ENCODE measurements at places on chromosomes 1 and 21.

- no peak for DNase-seq
These were observed 31.3 kb upstream of the ANGPTL7 start for GRCh38 chr1:11157867-11158266.

GRCh38 chr1:79006564-79006963, at the start of gene ADGRL4:
ADGRL4 (minus strand) TSS chr1:79006730; CDS start chr1:79006654, 76 bp downstream.
- DNase-seq = no peak

- DNase-seq = peak; percentile 54
These were observed 120.7 kb upstream of the KRTAP19-8 start for GRCh38 chr21:31158789-31159581.

GRCh38 chr1:18110968-18111367, 3.4 kb downstream of the IGSF21 start:
- DNase-seq = no peak

DNA sequence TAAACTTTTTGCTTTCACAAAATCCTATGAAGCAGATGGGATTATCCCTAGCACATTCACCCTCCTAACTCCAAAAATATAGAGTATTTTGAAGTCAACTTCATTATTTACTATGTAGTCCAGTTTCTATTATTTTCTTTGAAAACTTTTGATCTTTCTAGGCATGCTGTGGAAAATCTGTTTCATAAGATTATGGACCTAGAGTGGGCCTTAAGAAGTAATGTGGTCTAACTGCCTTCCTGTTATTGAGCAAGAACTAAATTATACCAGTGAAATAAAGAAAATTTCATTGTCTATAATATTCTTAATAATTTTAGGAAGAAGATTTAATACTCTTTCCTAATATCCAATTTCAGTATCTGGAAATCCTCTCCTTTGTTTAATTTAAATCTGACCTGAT, 58.1 kb downstream of the PRKACB start:
- no peak for DNase-seq

GRCh38 chr1:186059311-186059710, 315.7 kb downstream of the TPR start:
- no peak for DNase-seq

- DNase-seq = no peak
These were observed 969.9 kb downstream of the TTLL7 start for GRCh38 chr1:83029050-83029449.

DNA sequence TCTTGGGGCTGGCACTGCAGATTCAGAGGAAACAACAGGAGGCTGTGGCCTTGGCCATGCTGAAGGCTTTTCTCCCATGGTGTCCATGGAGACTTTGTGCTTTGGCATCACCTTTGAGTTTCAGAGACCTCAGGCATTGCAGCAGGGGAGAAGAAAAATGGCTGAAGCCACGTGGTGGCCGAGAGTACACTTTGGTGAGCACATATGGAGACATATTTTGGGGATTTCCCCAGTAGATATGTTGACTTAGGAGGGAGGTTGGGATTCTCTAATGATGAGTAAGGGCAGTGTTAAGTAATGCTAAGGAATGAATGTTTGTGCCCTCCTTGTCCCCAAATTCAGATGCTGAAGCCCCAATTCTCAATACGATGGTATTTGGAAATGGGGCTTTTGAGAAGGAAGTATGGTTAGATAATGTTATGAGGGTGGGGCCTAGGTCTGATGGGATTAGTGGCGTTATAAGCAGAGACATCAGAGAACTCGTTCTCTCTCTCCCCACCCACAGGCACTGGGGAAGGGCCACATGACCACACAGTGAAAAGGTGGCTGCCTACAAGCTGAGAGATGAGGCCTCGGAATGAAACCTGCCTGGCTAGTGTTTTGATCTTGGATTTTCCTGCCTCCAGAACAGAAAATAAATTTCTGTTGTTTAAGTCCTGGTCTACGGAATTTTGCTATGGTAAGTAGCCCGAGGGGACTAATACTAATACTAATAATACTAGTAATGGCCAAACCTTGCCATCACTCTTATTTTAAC, 98.6 kb downstream of the TBX19 start:
- no peak for DNase-seq

GRCh38 chr1:103461161-103462105, 64.1 kb upstream of the RNPC3 start:
- DNase-seq = peak; percentile 6

DNA sequence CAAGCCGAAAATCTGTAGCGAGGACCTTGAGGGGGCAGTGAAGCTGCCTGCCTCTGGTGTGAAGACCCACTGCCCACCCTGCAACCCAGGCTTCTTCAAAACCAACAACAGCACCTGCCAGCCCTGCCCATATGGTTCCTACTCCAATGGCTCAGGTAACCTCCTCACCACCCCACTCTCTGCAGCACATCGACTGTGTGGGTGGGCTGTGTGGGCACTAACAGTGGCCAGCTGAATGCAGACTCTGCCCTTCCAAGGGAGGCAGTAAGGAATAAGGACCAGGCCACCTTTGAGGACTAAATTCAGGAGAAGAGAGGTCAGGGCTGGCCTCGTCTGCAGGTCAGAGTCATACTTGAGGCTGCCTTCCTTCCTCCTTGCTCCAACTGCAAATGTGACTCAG, 25.5 kb upstream of the SARS1 start:
- no peak for DNase-seq

GRCh38 chr1:23742670-23743286, 493 bp upstream of the ELOA start:
- no peak for DNase-seq

DNA sequence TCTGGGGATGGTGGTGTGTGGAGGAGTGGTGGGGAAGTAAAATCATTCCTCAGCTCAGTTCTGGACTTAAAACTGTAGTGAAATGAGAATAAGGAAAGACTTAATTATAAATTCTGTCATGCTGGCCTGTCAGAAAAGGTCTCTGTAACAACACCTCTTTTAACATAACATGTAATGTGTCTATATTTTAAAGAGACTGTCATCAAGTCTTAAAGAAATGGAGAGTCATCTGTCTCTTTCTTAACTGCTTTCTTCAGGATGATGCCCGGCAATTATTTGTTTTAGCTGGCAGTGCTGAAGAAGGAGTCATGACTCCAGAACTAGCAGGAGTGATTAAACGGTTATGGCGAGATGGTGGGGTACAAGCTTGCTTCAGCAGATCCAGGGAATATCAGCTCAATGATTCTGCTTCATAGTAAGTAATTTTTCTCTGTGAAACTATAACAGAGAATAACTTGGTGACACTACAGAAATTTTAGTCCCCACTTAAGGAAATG, 30.6 kb downstream of the GNAI3 start:
- no peak for DNase-seq

DNA sequence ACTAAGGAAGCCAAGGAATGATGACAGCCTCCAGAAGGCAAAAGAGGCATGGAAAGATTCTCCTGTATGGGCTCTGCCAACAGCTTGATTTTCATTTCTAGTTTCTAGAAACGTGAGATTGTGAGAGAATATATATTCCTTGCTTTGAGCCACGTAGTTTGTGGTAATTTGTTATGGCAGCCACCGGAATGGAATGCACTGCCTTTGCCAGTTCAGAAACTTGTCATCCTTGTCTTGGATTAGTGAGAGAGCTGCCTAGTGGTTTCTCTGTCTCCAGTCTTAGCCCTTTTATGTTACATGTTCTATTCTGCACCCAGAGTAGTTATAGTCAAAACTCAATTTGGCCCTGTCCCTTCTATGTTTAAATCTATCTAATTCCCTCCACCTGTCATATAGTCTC, 216.0 kb upstream of the PTGFR start:
- no peak for DNase-seq

DNA sequence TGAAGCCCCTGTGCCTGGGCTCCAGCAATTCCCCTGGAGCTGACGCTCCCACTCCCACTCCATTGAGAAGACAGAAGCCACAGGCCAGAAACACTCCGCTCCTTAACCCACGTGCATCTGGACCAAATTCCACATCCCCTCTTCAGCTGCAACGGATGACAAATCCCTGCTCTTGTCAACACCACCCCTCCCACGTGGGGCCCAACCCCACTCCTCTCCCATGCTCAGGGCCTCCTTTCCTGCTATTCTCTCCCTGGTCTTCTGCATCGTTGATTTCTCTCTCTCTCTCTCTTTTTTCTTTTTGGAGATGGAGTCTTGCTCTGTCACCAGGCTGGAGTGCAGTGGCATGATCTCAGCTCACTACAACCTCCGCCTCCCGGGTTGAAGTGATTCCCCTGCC, 18.3 kb downstream of the CA6 start:
- DNase-seq = no peak

- DNase-seq = peak; percentile 75
These were observed 21.4 kb downstream of the SLC2A1 start for GRCh38 chr1:42937141-42937696.

DNA sequence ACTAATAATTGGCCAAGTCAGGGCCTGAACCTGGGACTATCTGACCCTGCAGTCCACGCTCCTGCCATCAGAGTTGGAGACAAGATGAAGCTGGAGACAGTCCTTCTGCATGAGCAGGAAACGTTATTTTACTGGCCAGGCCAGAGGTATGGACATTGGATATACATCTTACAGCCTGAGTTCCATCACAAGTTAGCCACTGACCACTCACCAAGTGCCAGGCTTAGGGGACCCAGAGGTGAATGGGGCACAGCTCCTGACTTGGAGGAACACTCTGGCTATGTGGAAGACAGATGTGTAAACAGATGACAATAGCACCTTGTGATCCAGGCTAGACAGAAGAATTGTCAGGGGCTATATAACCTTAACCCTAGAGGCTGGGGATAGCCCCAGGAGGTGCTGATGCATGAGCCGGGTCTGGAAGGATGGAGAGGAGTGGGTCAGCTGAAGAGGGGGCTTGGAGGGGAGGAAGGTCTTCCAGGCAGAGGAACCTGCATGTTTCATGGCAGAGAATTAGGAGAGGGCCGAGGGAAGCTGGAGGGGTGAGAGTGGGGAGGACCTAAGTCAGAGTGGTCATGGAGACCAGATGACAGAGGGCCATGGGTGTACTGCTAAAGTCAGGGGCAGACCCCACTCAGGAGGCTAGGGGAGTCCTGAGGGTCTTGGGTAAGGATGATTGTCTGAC, 52.5 kb upstream of the DMRTB1 start:
- DNase-seq = no peak

DNA sequence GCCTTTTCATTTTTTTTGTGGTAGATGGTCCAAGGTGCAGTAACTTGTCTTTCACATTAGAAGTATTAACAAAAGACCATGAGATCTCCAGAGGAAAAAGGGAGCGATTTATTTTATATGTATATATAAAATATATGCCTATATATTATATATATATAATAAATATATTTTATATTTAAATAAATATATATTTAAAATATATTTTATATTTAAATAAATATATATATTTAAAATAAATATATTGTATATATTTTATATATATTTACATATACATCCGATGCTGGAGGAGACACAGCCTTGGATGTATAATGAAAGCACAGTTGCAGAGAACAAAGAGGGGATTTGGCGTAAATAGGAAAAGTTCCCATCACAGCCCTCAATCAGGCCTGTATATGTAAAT, 182.1 kb downstream of the KCNK2 start:
- no peak for DNase-seq

GRCh38 chr1:84936116-84936810, 43.3 kb upstream of the LPAR3 start:
- peak; percentile 68 for DNase-seq

GRCh38 chr1:196425513-196425912, 182.7 kb downstream of the KCNT2 start:
- no peak for DNase-seq

- no peak for DNase-seq
These were observed 1.3 kb downstream of the TOR1AIP2 start for GRCh38 chr1:179876300-179876715.

DNA sequence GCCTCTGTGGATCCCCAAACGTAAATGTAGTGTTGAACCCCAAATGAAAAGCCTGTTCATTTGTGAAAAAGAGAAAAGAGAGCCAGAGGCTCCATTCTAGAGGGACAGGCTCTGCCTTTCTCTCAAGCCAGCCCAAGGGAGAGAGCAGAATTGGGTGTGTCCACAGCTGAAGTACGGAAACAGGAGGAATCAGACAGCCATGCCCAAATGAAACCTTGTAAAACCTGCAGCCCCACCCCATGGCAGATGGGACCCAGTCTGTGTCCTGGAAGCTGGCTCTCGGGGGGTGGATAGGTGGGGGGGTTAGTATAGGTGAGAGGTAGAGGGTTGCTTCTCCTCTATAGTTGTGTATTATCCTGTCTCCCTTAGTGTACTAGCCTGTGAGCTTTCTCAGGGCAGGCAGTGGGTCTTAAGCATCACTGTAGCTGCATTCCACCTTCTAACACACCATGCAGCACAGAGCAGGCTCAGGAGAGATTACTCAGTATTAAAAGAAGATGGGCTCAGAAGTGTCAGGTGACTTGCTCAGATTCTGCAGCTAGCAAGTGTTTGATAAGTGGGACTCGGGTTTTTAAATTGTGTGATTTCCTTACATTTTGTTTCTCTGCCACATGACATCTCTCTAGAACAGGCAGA, 67.4 kb upstream of the SIPA1L2 start:
- DNase-seq = no peak

GRCh38 chr1:91683598-91683951, 182.9 kb downstream of the CDC7 start:
- DNase-seq = no peak

GRCh38 chr1:159783724-159784123, 3.0 kb downstream of the DUSP23 start:
- no peak for DNase-seq

DNA sequence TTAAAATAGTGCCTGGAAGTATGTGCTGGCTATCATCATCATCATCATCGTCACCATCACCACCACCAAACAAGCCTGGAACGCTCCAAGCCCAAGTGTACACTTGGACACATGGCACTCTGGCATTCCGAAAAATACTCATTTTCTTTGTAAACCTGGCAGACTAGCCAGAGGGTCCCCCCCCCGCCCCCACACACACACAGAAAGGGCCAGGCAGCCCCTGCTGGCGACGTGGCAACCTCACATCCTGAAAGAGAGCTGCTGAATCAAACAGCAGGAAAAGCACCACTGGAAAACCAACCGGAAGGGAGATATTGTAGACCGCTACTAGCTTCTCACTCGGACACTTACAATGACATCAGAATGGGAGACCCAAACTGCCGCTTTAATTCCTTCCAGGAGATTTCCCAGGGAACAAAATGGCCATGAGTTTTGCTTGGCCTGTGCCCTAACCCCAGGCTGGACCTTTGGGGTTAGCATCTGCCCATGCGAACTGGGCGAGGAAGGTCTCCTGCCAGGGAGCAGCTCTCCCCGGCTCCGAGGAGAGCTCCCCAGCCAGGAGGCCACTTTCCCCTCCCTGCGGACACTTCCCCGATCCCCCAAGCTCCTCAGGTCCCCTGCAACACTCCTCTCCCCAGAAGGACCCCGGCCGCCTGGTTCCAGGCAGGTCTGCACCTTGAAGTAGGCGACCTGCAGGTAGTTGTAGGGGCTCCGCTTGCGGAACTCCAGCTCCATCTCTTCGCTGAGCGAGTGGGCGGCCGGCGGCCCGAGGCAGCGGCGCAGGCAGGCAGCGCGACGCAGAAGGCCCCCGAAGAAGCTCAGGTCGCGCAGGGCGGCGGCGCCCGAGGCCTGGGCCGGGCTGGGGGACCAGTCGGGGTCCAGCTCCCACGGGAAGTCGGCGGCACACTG, 742 bp downstream of the P3H1 start:
- DNase-seq = peak; percentile 33

DNA sequence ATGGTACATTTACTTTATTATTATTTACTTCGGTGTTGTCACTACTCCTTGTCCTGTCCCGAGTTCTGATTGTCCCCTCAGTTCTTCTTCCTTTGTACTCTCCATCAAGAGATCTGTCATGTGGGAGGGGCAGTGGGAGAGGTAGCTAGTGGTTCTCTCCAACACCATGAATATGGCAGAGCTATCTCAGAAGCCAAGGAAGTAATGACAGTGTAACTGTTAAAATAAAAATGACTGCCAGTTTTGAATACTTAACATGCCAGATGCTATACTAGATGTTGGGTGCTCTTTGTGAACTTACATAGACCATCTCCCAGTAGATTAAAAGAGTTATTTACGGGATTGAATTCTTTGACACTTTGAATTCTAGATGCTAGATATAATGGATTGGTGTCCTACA, 28.6 kb downstream of the IVNS1ABP start:
- no peak for DNase-seq
